Stimulated activated CD4-positive, alpha-beta T cell treated with anti-CD3 and anti-CD28 coated beads, TNF-alpha, amount 100 ng/mL, for 4 hours (primary cell): ENCODE measurements at places on chromosomes 1 and 21.

GRCh38 chr1:172821609-172822274 is 162.8 kb downstream of the FASLG start:
- DNase-seq, result no peak

GRCh38 chr1:152458384-152459185 is 44.5 kb upstream of the CRNN start:
- DNase-seq, result peak; percentile 64

DNA sequence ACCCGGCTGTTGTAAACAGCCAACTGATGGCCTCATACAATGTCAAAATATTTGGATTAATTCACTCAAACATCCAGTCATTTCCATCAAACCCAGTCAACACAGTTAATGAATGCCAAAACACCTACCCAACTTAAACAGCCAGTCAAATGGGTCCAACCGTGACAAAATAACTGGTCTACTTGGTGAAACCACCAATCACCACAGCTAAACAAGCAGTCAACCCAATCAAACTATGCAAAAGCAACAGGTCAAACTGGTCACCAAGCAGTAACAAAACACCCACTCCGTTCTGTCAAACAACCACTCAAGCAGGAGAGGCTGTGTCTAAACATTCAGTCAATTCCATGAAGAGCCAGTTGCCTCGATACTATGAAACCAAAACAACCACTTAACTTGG is 119.2 kb downstream of the FOXD2 start:
- DNase-seq, result no peak

GRCh38 chr1:20685099-20685662 is 24.0 kb upstream of the DDOST start:
- DNase-seq, result no peak

GRCh38 chr1:245558069-245558468 is 403.3 kb downstream of the KIF26B start:
- no peak for DNase-seq

DNA sequence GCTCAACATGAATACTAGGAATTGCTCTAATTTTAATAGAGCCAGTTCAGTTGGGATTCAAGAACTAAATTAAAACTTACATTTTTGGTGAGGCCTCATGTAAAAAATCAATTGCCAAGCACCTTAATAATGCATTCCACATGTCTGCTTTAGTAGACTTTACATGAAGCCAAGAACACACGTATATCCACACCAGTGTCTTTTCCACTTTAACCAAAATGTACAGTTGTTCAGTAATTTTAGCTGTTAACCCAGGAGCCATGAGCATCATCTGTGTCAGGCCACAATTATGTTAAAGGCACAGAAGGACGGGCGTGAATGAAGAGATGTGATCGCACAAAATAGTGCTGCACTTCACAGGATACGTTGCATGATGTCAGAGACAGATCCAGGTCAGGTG is 136.7 kb downstream of the TLR5 start:
- DNase-seq, result no peak
